ENCODE measurements at places on chromosomes 5 and 9.

DNA sequence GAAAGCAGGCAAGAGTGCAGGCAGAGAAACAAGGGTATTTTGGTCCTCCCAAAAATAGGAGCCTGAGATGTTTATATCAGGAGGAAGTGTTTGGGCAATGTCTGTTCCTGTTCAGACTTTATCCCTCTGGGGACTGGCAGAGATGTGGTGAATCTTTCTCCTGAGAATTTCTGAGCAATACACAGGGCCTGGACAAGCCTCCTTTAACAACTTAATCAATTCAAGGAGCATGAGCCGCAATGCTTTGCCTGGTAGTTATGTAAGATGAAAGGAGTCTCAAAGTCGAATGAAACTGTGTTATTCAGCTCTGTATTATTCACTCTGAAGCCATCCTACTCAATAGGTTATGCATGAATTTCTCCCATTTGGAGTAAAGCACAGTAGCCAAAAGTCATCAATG lies 365.6 kb downstream of the MAN2A1 start:
- H3K4me3 ChIP-seq, result no peak overlapping the region
- no peaks in the 10 kb centered on the region for H3K36me3 ChIP-seq
- H3K27me3 ChIP-seq, result no peaks in the 10 kb centered on the region
- no peak for DNase-seq
- H3K4me1 ChIP-seq, result peaks cover 28% of the 10 kb centered on the region

DNA sequence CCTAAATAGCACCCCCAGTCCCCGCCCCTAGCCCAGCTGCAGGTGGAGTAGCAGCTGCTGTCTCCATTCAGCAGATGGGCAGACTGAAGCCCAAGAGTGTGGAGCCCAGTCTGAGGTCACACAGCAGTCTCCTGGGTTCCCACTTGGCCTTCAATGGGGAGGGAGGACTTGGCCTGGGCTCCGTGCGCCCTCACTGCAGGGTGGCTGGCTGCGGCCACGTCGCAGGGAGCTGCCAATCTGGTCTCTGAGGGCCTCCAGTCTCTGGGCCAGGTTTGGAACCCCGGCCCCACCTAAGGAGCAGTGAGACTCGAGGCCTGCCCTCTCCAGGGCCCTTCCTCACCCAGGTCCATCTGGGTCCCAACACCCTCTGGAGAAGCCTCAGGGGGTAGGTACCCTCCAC lies 7.4 kb downstream of the KIF12 start:
- no peaks in the 10 kb centered on the region for H3K4me1 ChIP-seq
- H3K27me3 ChIP-seq, result peaks cover 6% of the 10 kb centered on the region
- no peak for DNase-seq
- no peak overlapping the region for H3K27ac ChIP-seq

- DNase-seq, result no peak
- H3K36me3 ChIP-seq, result peaks cover 19% of the 10 kb centered on the region
- H3K27ac ChIP-seq, result no peak overlapping the region
- peaks cover 13% of the 10 kb centered on the region for H3K4me1 ChIP-seq
Measured at GRCh38 chr9:6944093-6944551, 186.3 kb downstream of the KDM4C start.

- no peak for DNase-seq
- H3K27me3 ChIP-seq, result peaks cover 31% of the 10 kb centered on the region
- H3K27ac ChIP-seq, result no peak overlapping the region
- H3K4me3 ChIP-seq, result no peak overlapping the region
- no peaks in the 10 kb centered on the region for H3K36me3 ChIP-seq
Measured at GRCh38 chr5:37825334-37825915, 14.4 kb downstream of the GDNF start.

GRCh38 chr9:107218829-107219485 lies 64.1 kb upstream of the RAD23B start:
- no peaks in the 10 kb centered on the region for H3K36me3 ChIP-seq
- peaks cover 7% of the 10 kb centered on the region for H3K27me3 ChIP-seq
- no peak overlapping the region for H3K27ac ChIP-seq
- H3K4me1 ChIP-seq, result peaks cover 4% of the 10 kb centered on the region
- H3K4me3 ChIP-seq, result no peak overlapping the region

- H3K4me1 ChIP-seq, result no peaks in the 10 kb centered on the region
- no peaks in the 10 kb centered on the region for H3K36me3 ChIP-seq
- H3K27me3 ChIP-seq, result no peaks in the 10 kb centered on the region
- no peak for DNase-seq
- no peak overlapping the region for H3K4me3 ChIP-seq
- no peak overlapping the region for H3K27ac ChIP-seq
Measured at GRCh38 chr9:80437825-80438224, 866.1 kb downstream of the TLE4 start.

DNA sequence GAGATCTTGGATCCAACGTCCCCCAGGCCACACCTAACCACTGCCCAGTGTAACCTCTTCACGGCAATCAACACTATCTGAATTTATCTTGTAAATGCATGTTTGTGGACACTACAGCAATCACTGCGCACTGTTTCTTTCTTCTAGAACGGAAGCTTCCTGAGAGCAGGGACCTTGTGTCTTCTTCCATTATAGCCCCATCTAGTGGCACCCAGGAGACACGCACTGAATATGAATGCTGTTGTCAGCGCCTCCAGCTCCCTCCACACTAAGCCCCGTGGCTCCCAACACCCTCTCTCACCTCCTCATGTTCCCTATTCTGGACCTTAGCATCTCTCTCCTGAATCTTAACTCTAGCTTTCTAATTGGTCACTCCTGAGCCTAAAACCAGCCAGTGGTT lies 72.7 kb downstream of the SMIM23 start:
- no peak for DNase-seq
- no peak overlapping the region for H3K4me3 ChIP-seq
- no peak overlapping the region for H3K27ac ChIP-seq

DNA sequence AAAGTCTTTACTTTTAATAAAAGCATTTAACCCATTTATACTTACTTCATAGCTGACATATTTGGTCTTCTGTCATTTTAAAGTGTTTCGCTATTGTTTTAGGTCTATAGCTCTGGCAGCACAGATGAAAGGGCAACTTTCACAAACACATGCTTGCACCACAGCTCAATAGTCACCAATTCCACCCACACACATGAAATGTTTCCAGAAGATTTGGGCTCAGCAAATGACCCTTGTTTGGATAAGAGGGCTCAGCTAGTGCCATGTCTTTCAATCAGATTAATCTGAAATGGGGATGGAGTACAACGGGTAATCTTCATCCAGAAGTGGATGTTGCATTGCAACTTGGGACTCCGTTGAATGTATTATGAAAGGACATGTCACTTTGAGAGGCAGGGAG lies 176.0 kb downstream of the FGF18 start:
- DNase-seq, result no peak
- no peaks in the 10 kb centered on the region for H3K27me3 ChIP-seq
- H3K27ac ChIP-seq, result no peak overlapping the region
- no peak overlapping the region for H3K4me3 ChIP-seq
- H3K36me3 ChIP-seq, result no peaks in the 10 kb centered on the region

DNA sequence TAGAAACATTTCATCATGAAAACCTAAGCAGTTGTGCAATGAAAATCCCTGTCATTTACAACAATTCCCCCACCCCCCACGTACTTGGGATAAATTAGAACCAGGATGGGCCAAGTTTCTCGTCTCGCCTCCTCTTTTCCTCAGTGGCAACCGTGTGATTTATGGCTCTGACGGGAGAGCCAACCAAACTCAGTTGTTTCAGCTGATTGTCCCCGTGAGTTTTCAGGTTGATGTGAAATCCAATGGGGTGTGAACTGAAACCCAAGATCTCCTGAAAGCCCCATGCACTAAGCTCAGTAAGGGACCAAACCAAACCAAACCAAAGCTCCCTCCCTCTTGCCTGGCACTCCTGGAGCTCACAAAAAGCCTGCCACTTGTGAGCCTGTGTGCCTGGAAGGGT lies 138.7 kb upstream of the SLC24A2 start:
- H3K36me3 ChIP-seq, result no peaks in the 10 kb centered on the region
- H3K27me3 ChIP-seq, result peaks cover 2% of the 10 kb centered on the region
- no peak for DNase-seq
- peaks cover 38% of the 10 kb centered on the region for H3K4me1 ChIP-seq
- H3K4me3 ChIP-seq, result no peak overlapping the region
- H3K27ac ChIP-seq, result no peak overlapping the region

DNA sequence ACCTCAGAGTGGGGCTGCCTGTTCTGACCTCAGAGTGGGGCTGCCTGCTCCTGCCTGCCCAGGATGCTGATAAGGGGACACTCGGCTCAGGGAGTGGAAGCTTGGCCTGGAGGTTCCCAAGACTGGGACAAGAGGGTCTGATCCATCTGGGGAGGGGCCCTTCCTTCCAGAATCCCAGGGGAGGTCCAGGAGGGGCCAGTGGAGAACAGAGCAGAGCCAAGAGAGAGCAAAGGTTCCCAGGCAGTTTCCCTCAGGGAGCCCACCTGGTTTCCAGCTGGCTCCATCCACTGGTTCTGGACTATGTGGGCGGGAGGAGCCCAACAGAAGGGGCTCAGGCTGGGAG lies 49.1 kb upstream of the RNU6ATAC start:
- no peak overlapping the region for H3K4me3 ChIP-seq
- H3K4me1 ChIP-seq, result no peaks in the 10 kb centered on the region
- no peak overlapping the region for H3K27ac ChIP-seq
- H3K27me3 ChIP-seq, result no peaks in the 10 kb centered on the region

- H3K4me1 ChIP-seq, result no peaks in the 10 kb centered on the region
- DNase-seq, result no peak
- no peak overlapping the region for H3K27ac ChIP-seq
- H3K27me3 ChIP-seq, result no peaks in the 10 kb centered on the region
Measured at GRCh38 chr9:120593250-120593954, 13.4 kb upstream of the CDK5RAP2 start.

DNA sequence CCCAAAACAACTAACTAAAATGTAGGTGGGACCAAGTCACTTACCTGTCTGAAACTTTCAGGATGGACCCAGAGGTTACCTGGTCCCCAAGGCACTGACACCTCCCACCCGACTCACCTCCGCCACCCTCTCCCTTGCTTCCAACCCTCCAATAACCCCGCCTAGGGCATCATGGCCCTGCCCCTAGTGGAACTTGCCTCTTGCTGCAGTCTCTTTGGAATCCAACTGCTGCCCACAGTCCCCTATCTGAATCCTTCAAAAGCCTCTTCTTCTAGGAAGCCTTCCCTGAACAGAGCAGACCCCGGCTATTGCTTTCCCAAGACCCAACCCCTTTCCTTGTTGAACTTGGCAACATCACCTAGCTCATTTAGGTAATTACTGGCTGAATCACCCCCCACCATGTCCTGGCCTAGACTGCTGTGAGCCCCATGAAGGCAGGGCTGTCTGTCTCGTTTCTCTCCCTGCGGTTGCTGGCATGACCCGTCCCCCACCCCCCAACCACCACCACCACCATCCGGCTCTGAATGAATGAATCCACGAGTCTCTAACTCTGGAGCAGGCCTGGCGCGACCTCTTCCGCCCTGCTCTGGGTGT lies 9.4 kb downstream of the CRB2 start:
- peaks cover 5% of the 10 kb centered on the region for H3K4me1 ChIP-seq
- no peak overlapping the region for H3K27ac ChIP-seq
- H3K36me3 ChIP-seq, result no peaks in the 10 kb centered on the region
- no peak overlapping the region for H3K4me3 ChIP-seq
- no peak for DNase-seq

DNA sequence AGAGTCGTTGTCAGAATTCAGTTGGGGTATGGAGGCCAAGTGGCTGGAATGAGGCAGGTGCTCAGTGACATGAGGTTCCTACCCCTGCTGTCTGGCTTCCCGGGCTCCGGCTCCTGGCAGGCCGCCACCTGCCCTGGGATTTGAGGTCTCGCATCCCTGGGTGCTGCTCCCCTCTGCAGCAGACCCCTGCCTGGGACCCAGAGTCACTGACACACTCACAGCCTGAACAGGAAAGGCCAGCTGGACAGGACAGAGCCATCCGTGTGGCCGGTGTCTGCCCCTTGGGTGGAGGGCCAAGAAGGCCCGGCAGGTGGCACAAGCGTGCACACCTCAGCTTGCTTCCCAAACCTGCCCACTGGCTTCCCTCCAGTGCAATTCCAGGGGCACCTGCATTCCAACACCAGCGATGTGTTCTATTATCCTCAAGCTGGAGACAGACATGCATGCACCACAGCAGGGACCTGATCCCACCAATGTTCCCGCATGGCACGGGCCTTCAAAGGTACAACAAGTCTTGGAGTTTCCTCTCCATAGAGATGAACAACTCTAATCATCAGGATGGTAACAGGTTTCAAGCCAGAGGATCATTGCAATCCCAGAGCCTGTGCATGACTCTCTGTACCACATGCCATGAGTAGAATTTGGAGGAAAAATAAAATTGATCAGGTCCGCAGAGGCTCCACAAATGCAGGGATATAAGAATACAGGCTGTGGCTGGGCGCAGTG lies 45.6 kb upstream of the RNF130 start:
- no peaks in the 10 kb centered on the region for H3K36me3 ChIP-seq
- no peak for DNase-seq
- no peaks in the 10 kb centered on the region for H3K4me1 ChIP-seq
- no peak overlapping the region for H3K4me3 ChIP-seq

GRCh38 chr5:40386289-40386688 lies 293.4 kb upstream of the PTGER4 start:
- H3K4me3 ChIP-seq, result no peak overlapping the region
- peaks cover 85% of the 10 kb centered on the region for H3K4me1 ChIP-seq
- H3K36me3 ChIP-seq, result peaks cover 8% of the 10 kb centered on the region
- DNase-seq, result peak; percentile 36
- no peaks in the 10 kb centered on the region for H3K27me3 ChIP-seq

GRCh38 chr5:106757672-106758071 lies 913.1 kb downstream of the EFNA5 start:
- H3K4me3 ChIP-seq, result no peak overlapping the region
- H3K27me3 ChIP-seq, result no peaks in the 10 kb centered on the region
- no peak for DNase-seq

DNA sequence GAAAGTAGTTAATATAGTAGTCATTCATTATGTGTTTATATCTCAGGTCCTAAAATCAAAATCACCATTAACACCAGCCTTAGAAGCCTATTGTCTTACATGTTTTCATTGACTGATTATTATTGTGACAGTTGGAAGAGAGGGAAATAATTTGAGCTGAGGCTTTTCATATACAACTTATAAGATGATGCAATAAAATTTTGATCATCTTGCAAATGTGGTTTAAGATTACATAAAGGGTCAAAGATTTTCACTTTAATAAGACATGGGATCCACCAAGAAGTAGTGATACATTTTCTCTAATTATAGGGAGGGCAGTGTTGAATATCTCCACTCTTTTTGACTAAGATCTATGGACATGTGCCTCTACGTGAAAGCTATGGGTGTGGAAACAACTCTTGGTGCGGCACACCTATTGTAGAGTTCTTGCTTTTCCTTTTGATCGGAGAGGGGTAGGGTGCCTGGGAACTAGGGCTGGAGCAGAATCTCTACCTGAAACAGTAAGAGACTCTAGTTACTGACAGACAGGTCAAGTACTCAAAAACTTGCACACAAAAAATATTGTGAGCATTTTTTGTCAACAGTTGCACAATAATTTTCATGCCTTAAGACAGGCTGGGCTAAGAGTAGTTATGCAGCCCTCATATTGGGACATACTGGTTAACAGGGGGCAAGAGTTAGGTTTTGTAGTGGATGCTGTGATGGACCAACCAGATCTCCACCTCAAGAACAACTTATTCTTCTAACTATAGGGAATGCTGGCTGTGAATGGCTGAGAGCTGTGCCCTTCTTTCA lies 139.3 kb upstream of the FST start:
- H3K27me3 ChIP-seq, result no peaks in the 10 kb centered on the region
- H3K4me3 ChIP-seq, result no peak overlapping the region
- no peak for DNase-seq
- H3K4me1 ChIP-seq, result no peaks in the 10 kb centered on the region

- H3K36me3 ChIP-seq, result no peaks in the 10 kb centered on the region
- no peak for DNase-seq
- no peak overlapping the region for H3K27ac ChIP-seq
- H3K4me1 ChIP-seq, result no peaks in the 10 kb centered on the region
- peaks cover 3% of the 10 kb centered on the region for H3K27me3 ChIP-seq
Measured at GRCh38 chr5:96051401-96051830, 89.8 kb upstream of the ELL2 start.
